Activated CD8-positive, alpha-beta T cell treated with anti-CD3 and anti-CD28 coated beads, Interleukin-2, amount 10 ng/mL, durations not matched to agents 7 days and 5 days (primary cell): ENCODE measurements at places on chromosomes 3 and 15. TPM values are rescaled to one million over a fixed set of nuclear protein-coding genes. Genes with fewer than 3 reads are reported as not detected.

Gene MYRIP
- not detected for total RNA-seq

Gene SNX22
- 0.58 TPM for total RNA-seq

Gene IQCF2
- not detected for total RNA-seq

Gene C3orf20
- total RNA-seq = 0.10 TPM

- H3K4me1 ChIP-seq = no peaks in the 10 kb centered on the region
- no peaks in the 10 kb centered on the region for H3K36me3 ChIP-seq
- H3K27ac ChIP-seq = no peak overlapping the region
- peaks cover 18% of the 10 kb centered on the region for H3K27me3 ChIP-seq
- DNase-seq = no peak
- H3K4me3 ChIP-seq = no peak overlapping the region
Measured at GRCh38 chr15:68268405-68268804, 9.1 kb upstream of the FEM1B start.

GRCh38 chr15:76289582-76289981, 21.7 kb downstream of the ETFA start:
- H3K27me3 ChIP-seq = no peaks in the 10 kb centered on the region
- H3K4me3 ChIP-seq = no peak overlapping the region
- H3K4me1 ChIP-seq = peaks cover 24% of the 10 kb centered on the region
- H3K36me3 ChIP-seq = peaks cover 33% of the 10 kb centered on the region

GRCh38 chr3:160105907-160106584, 117.4 kb downstream of the IL12A start:
- no peak for DNase-seq
- H3K27ac ChIP-seq = no peak overlapping the region
- no peaks in the 10 kb centered on the region for H3K36me3 ChIP-seq
- peaks cover 4% of the 10 kb centered on the region for H3K27me3 ChIP-seq
- no peak overlapping the region for H3K4me3 ChIP-seq

GRCh38 chr15:64503640-64504039, 43.3 kb downstream of the ZNF609 start:
- peaks cover 72% of the 10 kb centered on the region for H3K4me1 ChIP-seq
- peaks cover 53% of the 10 kb centered on the region for H3K36me3 ChIP-seq
- no peaks in the 10 kb centered on the region for H3K27me3 ChIP-seq
- peak overlapping the region; percentile 71 for H3K27ac ChIP-seq

- H3K4me1 ChIP-seq = peaks cover 32% of the 10 kb centered on the region
- H3K27me3 ChIP-seq = peaks cover 80% of the 10 kb centered on the region
- DNase-seq = no peak
- H3K36me3 ChIP-seq = no peaks in the 10 kb centered on the region
Measured at GRCh38 chr15:45114076-45114750, at the start of the genes DUOX2 and DUOXA2. Gene DUOX2 (minus strand): TSS chr15:45114172. CDS start chr15:45113411, 761 bp downstream. Gene DUOXA2 (plus strand): TSS chr15:45114326. CDS start chr15:45114606, 280 bp downstream.

DNA sequence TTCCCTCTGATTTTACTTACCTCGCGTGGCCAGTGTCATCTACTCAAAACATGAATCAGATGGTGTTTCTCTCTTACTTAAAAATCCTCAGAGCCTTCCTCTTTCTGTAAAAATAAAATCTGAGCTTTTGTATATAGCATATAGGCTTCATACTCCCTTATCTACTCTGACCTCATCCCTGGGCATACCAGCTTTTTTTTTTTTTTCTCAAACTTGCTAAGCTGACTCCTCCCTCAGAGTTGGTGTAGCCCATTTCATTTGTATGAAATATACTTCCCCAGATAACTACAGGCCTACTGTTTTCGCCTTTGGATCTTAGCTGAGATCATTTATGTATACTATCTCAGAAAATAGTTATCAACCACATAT, 648.9 kb upstream of the ALCAM start:
- no peaks in the 10 kb centered on the region for H3K36me3 ChIP-seq
- no peak overlapping the region for H3K27ac ChIP-seq
- no peak for DNase-seq
- no peaks in the 10 kb centered on the region for H3K4me1 ChIP-seq

DNA sequence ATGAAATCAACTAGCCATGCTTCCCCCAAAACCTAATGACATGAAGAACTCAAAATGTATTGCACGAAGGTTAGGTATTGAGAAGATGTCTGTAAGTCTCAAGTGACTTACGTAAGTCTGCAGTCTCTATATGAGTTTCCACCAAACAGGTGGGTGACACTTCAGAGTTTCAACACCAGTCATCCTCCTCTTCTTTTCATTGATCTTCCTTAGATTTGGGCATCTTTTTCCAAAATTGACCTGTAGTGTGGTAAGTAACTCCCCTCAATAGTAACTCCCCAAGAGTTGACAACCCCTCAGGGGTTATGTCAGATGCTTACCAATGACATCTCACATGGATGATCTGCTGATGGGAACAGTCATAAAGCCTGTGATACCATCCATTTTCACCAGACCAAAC, 46.1 kb downstream of the GPR176 start:
- H3K4me3 ChIP-seq = no peak overlapping the region
- peaks cover 25% of the 10 kb centered on the region for H3K27me3 ChIP-seq

DNA sequence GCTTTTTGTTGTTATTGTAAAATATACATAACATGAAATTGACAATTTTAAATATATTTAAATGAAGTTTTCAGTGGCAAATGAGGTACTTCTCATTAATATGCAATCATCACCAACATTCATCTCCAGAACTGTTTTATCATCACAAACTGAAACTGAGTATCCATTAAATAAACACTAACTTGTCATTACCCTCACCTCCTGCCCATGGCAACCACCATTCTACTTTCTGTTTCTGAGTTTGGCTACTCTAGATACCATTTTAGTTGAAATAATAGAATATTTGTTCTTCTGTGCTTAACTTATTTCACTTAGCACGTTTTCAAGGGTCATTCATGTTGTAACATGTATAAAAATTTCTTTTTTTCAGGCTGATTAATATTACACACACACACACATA, 834.3 kb downstream of the PLOD2 start:
- no peaks in the 10 kb centered on the region for H3K36me3 ChIP-seq
- H3K27me3 ChIP-seq = no peaks in the 10 kb centered on the region
- H3K4me1 ChIP-seq = no peaks in the 10 kb centered on the region
- DNase-seq = no peak

DNA sequence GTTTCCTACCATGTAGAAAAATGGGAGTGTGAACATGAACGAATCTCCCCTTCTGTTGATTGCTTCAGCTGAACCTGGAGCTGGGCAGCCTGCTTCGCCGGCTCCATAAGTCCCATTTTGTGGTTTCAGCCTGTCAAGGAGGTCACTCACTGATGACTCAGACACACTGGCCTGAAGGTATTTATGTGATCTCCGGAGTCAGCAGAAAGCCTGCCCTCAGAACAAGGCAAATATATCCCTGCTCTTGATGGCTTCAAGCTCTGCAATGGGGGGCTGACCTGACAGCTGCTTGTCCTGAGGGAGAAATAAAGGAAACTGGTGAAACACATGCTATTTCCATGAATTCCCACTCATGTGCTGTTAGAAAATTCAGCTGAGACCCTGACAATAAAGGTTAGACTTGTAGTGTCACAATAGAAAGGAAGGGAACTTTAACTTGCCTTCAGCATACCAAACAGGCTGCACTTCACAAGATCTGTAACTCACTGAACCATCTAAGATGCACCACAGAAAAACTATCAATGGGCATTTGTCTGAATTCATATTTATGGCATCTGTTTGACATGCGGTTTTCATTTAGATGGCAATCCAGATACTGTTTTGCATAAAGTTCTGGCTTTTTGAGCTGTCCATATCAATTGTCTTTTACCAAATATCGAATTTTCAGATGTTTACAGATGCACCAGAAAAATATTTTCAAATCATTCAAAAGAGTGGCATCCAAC, 282.0 kb upstream of the VEPH1 start:
- H3K4me3 ChIP-seq = no peak overlapping the region
- no peak overlapping the region for H3K27ac ChIP-seq
- H3K4me1 ChIP-seq = no peaks in the 10 kb centered on the region
- no peaks in the 10 kb centered on the region for H3K36me3 ChIP-seq
- no peak for DNase-seq
